ENCODE measurements at places on chromosomes 16 and 17. TPM values are rescaled to one million over a fixed set of nuclear protein-coding genes. Genes with fewer than 3 reads are reported as not detected.

Gene PMFBP1
- polyA plus RNA-seq: 0.32 TPM

Gene GPR139
- polyA plus RNA-seq: 1.9 TPM

Gene SEC14L5
- polyA plus RNA-seq: 1.9 TPM

Gene AOC2
- 4.7 TPM for polyA plus RNA-seq

Gene USB1
- polyA plus RNA-seq: 81.0 TPM

Gene SYCE1L
- 2.6 TPM for polyA plus RNA-seq

Gene RASL10B
- polyA plus RNA-seq: 21.8 TPM

Gene SDR42E1
- 0.02 TPM for polyA plus RNA-seq

DNA sequence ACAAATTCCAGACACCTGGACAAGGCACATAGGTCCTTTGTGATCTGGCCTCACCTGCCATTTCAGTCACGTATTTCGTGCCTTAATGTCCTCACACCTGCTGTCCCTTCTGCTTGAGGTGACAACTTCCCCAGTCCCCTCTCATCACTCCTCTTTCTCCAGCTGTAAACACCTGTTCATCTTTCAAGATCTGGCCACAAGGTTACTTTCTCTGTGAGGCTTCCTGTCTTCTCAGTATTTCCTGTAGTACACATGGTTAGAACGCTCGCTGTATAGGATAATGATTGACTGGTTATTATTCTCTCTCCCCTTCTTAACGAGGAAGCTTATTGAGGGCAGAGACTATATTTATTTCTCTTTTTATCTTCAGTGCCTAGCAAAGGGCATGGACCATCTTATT lies 74.5 kb upstream of the PMFBP1 start:
- H3K4me3 ChIP-seq: no peak overlapping the region
- no peak for DNase-seq
- H3K27ac ChIP-seq: no peak overlapping the region
- H3K36me3 ChIP-seq: no peaks in the 10 kb centered on the region
- H3K27me3 ChIP-seq: no peaks in the 10 kb centered on the region
- H3K4me1 ChIP-seq: no peaks in the 10 kb centered on the region

- peaks cover 4% of the 10 kb centered on the region for H3K4me1 ChIP-seq
- no peaks in the 10 kb centered on the region for H3K36me3 ChIP-seq
- H3K4me3 ChIP-seq: no peak overlapping the region
- H3K27ac ChIP-seq: no peak overlapping the region
These were observed 2.2 kb downstream of the TIMP2 start for GRCh38 chr17:78922816-78923498.

GRCh38 chr17:5527601-5528250 lies 41.4 kb downstream of the MIS12 start:
- H3K27me3 ChIP-seq: no peaks in the 10 kb centered on the region
- no peaks in the 10 kb centered on the region for H3K36me3 ChIP-seq
- H3K4me3 ChIP-seq: no peak overlapping the region
- no peaks in the 10 kb centered on the region for H3K4me1 ChIP-seq
- DNase-seq: no peak
- H3K27ac ChIP-seq: no peak overlapping the region

GRCh38 chr17:16916557-16916920 lies 55.4 kb downstream of the TNFRSF13B start:
- no peak for DNase-seq
- 0 out of 2 replicates have a peak, but pooled peaks cover 4% of the 10 kb centered on the region for H3K4me1 ChIP-seq
- no peak overlapping the region for H3K4me3 ChIP-seq
- no peak overlapping the region for H3K27ac ChIP-seq
- no peaks in the 10 kb centered on the region for H3K36me3 ChIP-seq
- H3K27me3 ChIP-seq: no peaks in the 10 kb centered on the region

GRCh38 chr17:65092262-65092661 lies 35.7 kb upstream of the GNA13 start:
- no peaks in the 10 kb centered on the region for H3K4me1 ChIP-seq
- no peak overlapping the region for H3K27ac ChIP-seq
- H3K4me3 ChIP-seq: no peak overlapping the region
- H3K36me3 ChIP-seq: no peaks in the 10 kb centered on the region
- DNase-seq: no peak
- no peaks in the 10 kb centered on the region for H3K27me3 ChIP-seq

DNA sequence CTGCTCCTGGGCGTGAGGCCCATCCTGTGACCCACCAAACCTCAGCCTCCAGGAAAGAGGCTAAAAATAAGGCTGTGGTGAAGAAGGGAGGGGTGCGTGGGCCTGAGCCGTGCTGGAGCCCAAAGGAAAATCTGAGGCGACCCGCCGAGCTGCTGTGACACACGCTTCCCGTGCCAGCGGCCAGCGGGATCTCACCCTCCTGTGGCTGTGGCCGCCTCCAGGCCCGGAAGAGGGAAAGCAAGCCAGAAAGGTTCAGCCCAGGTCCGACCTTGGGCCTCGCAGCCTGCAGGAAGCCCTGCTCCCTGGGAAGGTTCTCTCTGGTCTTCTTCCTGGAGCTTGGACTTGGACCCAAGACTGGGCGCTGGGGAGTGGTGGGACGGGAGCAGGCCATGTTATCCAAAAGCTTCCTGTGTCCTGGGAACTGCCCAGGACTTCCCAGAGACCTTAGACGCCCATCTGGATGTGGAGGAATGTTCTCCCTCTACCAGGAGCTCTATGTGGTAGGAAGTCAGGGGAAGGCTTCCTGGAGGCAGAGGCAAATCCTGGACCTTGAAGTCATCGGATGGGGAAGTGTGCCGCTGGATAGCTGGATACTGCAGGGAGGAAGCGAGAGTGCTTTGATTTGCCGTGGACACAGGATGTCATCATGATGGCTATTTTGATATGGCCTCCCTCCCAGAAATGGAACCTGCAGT lies 11.4 kb downstream of the SPNS2 start:
- H3K4me3 ChIP-seq: no peak overlapping the region
- DNase-seq: no peak
- no peaks in the 10 kb centered on the region for H3K36me3 ChIP-seq
- no peak overlapping the region for H3K27ac ChIP-seq
- no peaks in the 10 kb centered on the region for H3K27me3 ChIP-seq
- H3K4me1 ChIP-seq: peaks cover 6% of the 10 kb centered on the region

GRCh38 chr17:5299383-5299782 lies 17.3 kb downstream of the RABEP1 start:
- no peaks in the 10 kb centered on the region for H3K4me1 ChIP-seq
- H3K27ac ChIP-seq: no peak overlapping the region
- no peaks in the 10 kb centered on the region for H3K27me3 ChIP-seq

DNA sequence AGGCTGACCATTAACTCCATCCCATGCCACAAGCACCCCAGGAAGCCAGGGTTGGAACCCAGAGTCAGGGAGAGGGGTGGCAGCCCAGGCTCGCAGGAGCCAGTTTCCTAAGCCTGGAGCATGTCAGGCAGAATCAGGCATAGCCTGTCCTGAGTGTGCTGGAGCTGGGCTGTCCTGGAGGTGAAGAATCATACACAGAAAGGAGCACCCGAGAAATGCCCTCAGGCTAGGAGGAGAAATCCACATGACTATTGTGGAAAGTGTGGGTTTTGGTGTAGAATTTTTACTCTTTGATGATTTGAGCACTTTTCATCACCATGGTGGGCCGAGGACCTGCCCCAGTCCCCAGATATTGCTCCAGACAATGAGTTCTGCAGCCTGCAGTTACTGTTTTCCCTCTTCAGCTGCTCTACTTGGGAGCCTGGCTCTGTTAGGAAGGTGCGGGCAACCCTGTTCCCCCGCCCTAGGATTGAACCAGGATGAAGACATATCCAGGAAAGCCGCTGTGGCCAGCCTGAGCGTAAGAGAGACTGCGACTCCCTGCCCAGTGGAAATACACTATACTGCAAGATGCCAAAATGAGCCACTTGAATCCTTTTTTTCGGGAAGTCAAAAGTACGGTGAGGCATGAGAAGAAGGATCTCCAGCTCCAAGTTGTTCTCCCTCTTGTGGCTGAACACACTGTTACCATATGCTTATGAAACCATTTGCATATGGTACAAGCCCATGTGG lies 29.0 kb upstream of the HEATR6 start:
- no peaks in the 10 kb centered on the region for H3K36me3 ChIP-seq
- no peak overlapping the region for H3K4me3 ChIP-seq
- H3K4me1 ChIP-seq: no peaks in the 10 kb centered on the region
- no peaks in the 10 kb centered on the region for H3K27me3 ChIP-seq
- no peak overlapping the region for H3K27ac ChIP-seq

- no peak overlapping the region for H3K4me3 ChIP-seq
- peaks cover 4% of the 10 kb centered on the region for H3K4me1 ChIP-seq
- DNase-seq: no peak
- H3K27me3 ChIP-seq: no peaks in the 10 kb centered on the region
- H3K36me3 ChIP-seq: no peaks in the 10 kb centered on the region
These were observed 549.0 kb downstream of the HS3ST4 start for GRCh38 chr16:26240807-26241206.

GRCh38 chr16:17497648-17498047 lies 26.9 kb upstream of the XYLT1 start:
- no peaks in the 10 kb centered on the region for H3K4me1 ChIP-seq
- no peak for DNase-seq
- H3K27ac ChIP-seq: no peak overlapping the region
- no peak overlapping the region for H3K4me3 ChIP-seq

- peak overlapping the region; percentile 77 for H3K4me3 ChIP-seq
- no peaks in the 10 kb centered on the region for H3K36me3 ChIP-seq
- peak; percentile 72 for DNase-seq
- H3K27ac ChIP-seq: no peak overlapping the region
- peaks cover 9% of the 10 kb centered on the region for H3K27me3 ChIP-seq
These were observed 634 bp downstream of the SLC2A4 start for GRCh38 chr17:7281953-7282751.

DNA sequence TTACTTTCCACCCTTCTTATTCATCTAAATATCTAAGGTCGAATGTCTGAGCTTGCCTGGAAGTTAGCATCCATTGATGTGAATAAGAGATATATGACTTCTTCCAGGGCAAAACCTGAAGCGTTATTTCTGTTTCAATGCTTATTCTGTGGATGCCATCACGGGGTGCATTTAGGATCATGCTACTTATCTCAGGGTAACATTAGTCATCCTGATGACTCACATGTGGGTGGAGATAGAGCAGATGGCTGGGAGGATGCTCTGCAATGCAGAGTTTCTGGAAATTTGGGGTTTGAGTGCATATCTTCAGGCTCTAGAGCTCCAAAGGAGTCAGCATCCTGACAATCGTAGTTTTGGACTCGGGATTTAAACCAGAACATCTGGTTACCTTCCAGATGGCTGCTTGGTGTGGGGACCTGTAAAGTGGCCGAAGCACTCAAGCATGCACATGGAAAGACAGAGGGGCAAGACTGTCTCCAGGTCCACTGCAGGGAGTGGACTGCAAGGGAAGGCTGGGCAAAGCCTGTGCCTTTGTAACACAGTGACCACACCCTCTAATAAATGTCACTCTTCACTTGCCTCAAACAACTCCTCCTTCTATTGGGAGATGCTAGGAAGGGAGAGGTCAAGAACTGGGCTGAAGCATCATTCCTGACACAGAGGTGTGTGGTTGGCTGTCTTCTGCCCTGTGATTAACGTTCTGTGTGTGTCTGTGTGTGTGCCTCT lies 175.2 kb upstream of the SALL1 start:
- DNase-seq: no peak
- H3K27me3 ChIP-seq: no peaks in the 10 kb centered on the region
- no peaks in the 10 kb centered on the region for H3K36me3 ChIP-seq
- no peaks in the 10 kb centered on the region for H3K4me1 ChIP-seq
- no peak overlapping the region for H3K27ac ChIP-seq

GRCh38 chr17:79340333-79341221 lies 266.0 kb downstream of the ENGASE start:
- H3K27me3 ChIP-seq: no peaks in the 10 kb centered on the region
- H3K36me3 ChIP-seq: no peaks in the 10 kb centered on the region
- H3K27ac ChIP-seq: no peak overlapping the region
- H3K4me1 ChIP-seq: no peaks in the 10 kb centered on the region
- no peak overlapping the region for H3K4me3 ChIP-seq

- peaks cover 9% of the 10 kb centered on the region for H3K4me1 ChIP-seq
- peak; percentile 71 for DNase-seq
- H3K27ac ChIP-seq: peak overlapping the region; percentile 91
- H3K4me3 ChIP-seq: peak overlapping the region; percentile 41
These were observed 2.5 kb upstream of the AKAP10 start for GRCh38 chr17:19979917-19980770.

GRCh38 chr16:86883583-86884389 lies 305.4 kb downstream of the FOXL1 start:
- no peaks in the 10 kb centered on the region for H3K36me3 ChIP-seq
- no peak overlapping the region for H3K27ac ChIP-seq
- no peak for DNase-seq
- H3K27me3 ChIP-seq: no peaks in the 10 kb centered on the region
- no peak overlapping the region for H3K4me3 ChIP-seq
- H3K4me1 ChIP-seq: no peaks in the 10 kb centered on the region

GRCh38 chr16:57531253-57531575 lies 5.2 kb downstream of the CCDC102A start:
- no peaks in the 10 kb centered on the region for H3K27me3 ChIP-seq
- H3K36me3 ChIP-seq: no peaks in the 10 kb centered on the region
- peaks cover 46% of the 10 kb centered on the region for H3K4me1 ChIP-seq
- no peak overlapping the region for H3K4me3 ChIP-seq
- DNase-seq: no peak

- H3K36me3 ChIP-seq: no peaks in the 10 kb centered on the region
- DNase-seq: peak; percentile 17
- no peaks in the 10 kb centered on the region for H3K4me1 ChIP-seq
- no peak overlapping the region for H3K27ac ChIP-seq
- H3K27me3 ChIP-seq: no peaks in the 10 kb centered on the region
These were observed 77.9 kb downstream of the GOSR1 start for GRCh38 chr17:30554839-30555751.

- no peaks in the 10 kb centered on the region for H3K36me3 ChIP-seq
- no peaks in the 10 kb centered on the region for H3K27me3 ChIP-seq
- no peak for DNase-seq
- H3K4me3 ChIP-seq: no peak overlapping the region
- H3K4me1 ChIP-seq: no peaks in the 10 kb centered on the region
- H3K27ac ChIP-seq: no peak overlapping the region
These were observed 524.2 kb upstream of the EEF2KMT start for GRCh38 chr16:5621826-5622225.
